ENCODE measurements at places on chromosomes 2 and 18.

- no peak for DNase-seq
Measured at GRCh38 chr18:11889284-11889683, 18.8 kb downstream of the MPPE1 start.

- no peak for DNase-seq
Measured at GRCh38 chr2:98736464-98736889, 5.5 kb upstream of the MGAT4A start.

GRCh38 chr18:31066266-31066665 lies 23.7 kb upstream of the DSC3 start:
- DNase-seq = no peak

- no peak for DNase-seq
Measured at GRCh38 chr2:42935692-42936671, 143.6 kb upstream of the HAAO start.

- no peak for DNase-seq
Measured at GRCh38 chr2:208195531-208195930, 5.7 kb upstream of the C2orf80 start.

DNA sequence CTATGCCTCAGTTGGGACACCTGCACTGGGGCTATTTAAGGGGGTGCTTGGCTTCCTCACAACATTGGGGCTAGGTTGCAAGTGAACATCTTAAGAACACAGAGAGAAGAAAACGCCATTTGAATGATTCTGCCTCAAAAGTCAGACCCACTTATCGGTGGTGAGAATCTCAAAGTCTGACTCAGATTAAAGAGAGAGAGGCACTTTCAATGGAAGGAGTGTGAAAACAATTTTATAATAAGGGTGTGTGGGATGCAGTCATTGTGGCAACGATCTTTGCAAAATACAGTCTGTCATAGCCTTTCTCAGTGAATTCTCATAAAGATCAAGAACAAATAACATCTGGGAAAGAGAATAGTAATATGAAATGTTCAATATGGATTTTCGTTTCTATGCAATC lies 41.8 kb downstream of the CCDC102B start:
- DNase-seq = no peak

GRCh38 chr18:22032392-22032961 lies 136.9 kb upstream of the GATA6 start:
- DNase-seq = no peak

GRCh38 chr18:10379522-10379921 lies 74.9 kb upstream of the APCDD1 start:
- DNase-seq = no peak

DNA sequence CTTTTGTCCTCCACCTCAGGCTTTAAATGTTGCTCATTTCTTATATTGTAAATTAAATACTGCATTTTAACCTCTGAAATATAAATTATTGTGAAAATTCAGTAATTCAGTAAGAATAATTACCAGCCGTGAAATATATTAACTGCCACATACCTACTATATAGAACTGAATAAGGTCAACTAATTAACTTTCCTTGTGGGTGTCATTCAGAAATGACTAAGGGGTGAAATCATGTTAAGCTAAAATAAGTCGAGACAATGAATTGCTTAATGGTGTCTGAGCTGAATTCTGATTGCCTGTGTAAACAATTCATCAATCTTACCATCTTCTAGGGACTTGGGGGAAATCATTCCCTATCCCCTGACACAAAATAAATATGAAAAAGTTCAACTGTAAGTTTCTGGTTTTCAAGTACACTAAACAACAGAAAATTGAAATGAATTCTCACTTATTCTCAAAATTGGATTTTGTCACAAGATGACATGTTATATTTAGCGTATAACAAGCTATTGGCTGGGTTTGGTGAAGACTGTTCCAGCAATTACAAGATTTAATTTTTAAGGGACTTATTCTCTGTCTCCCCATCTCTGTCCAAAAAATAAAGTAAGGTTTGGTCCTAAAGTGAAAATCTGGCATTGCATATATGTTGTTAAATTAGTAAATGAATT lies 255.1 kb downstream of the METTL4 start:
- DNase-seq = no peak

- DNase-seq = no peak
Measured at GRCh38 chr2:73964223-73964622, 20.5 kb upstream of the TET3 start.

DNA sequence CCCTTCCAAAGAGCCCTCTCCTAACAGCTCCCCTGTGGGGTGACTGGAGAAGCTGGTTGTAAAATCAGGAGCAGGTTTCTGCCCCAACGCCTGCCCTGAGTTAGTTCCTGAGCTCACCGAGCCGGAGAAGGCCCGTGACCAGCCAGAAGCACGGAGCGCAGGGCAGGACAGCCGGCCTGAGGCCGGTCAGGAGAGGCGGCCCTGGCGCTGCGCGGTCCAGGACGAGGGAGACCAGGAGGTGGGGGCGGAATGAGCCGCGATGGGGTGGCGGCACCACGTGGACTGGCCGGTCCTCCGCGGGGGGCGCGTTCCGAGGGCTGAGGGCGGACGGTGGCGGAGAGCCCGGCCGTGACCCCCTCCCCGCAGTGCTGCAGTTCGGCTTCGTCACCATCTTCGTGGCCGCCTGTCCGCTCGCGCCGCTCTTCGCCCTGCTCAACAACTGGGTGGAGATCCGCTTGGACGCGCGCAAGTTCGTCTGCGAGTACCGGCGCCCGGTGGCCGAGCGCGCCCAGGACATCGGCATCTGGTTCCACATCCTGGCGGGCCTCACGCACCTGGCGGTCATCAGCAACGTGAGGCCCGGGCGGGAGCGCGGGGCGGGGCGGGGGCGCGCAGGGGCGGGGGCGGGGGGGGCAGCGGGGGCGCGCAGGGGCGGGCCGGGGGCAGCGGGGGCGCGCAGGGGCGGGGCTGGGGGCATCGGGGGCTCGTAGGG lies 29.0 kb downstream of the ANO7 start:
- DNase-seq = peak; percentile 28

DNA sequence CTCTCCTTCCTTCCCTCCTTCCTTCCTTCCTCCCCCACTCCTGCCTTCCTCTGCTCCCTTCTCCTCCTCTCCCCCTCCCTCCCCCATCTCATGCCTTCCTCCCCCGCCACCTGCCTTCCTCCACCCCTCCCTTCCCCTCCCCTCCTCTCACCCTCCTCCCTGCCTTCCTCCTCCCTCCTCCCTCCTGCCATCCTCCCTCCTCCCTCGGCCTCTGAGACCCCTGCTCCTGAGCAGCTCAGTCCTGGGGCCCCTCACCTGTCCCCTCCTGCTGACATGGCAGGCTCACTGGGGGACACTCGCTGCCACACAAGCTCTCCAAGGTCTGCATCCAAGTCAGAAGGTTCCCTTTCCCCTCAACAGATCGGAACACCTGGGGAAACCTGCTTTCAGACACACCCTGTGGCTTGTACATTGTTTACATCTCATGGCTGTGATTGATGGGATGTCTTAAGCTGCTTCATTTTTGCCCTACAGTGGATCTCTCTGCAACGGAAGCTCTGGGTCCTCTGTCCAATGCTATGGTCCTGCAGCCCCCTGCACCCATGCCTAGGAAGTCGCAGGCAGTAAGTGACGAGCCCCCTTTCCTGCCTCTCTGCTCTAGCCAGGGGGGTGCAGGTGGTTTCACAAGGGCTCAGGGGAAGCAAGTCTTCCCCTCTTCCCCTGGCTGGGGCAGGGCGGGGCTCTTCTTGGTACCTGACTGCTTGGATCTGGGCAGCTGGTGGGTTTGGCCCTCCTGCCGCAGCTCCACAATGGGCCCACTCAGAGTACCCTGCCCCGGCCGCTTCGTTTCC lies 22.9 kb downstream of the ITGB1BP1 start:
- no peak for DNase-seq

DNA sequence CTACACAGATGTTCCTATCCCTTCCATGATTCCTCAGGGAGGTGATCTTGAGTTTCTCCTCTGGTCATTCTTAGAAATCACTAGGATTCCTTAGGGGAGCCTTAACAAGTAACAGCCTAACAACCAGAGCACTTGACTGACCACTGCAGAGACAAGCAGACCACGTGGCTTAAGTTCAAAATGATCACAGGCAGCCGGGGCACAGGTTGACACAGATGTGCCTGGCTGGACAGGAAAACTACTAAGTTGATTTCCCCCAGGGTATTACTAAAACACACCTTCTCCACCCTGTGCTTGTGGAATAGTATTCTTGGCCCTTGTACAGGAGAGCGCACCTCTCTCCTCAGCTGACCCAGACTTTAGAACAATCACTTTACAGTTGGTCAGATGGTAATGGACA lies 29.9 kb downstream of the ST3GAL5 start:
- no peak for DNase-seq

- DNase-seq = no peak
Measured at GRCh38 chr2:230184727-230185578, 34.8 kb downstream of the SP110 start.

- peak; percentile 36 for DNase-seq
Measured at GRCh38 chr18:77140439-77141109, 8.0 kb upstream of the MBP start.

- no peak for DNase-seq
Measured at GRCh38 chr2:231727621-231728020, 19.3 kb downstream of the PTMA start.

- no peak for DNase-seq
Measured at GRCh38 chr2:228401065-228401912, 219.8 kb upstream of the SPHKAP start.

DNA sequence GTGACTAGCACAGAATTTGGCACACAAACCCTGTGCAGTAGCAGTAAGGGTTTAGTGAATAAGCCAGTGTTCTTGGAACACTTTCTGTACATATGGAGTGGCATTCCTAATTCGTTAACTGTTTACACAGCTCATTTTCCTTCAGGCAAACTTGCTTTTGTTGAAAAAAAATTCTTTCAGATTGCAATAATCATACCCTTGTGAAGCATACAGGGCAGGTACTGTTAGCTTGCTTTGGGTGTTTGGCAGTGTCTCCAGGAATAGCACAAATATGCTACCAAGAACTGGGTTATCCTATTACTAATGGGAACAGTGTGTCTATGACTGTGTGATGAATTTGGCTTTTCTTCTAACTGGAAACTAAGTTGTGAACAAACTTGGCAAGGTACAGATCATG lies 33.4 kb downstream of the UGP2 start:
- no peak for DNase-seq

GRCh38 chr2:74833418-74834233 lies at the start of gene HK2:
HK2 (plus strand) TSS chr2:74834127; CDS start chr2:74834581, 454 bp downstream.
- peak; percentile 86 for DNase-seq

GRCh38 chr2:86333378-86333777 lies 4.0 kb downstream of the REEP1 start:
- no peak for DNase-seq

- DNase-seq = no peak
Measured at GRCh38 chr2:145909175-145909755, 1389.3 kb upstream of the ZEB2 start.

DNA sequence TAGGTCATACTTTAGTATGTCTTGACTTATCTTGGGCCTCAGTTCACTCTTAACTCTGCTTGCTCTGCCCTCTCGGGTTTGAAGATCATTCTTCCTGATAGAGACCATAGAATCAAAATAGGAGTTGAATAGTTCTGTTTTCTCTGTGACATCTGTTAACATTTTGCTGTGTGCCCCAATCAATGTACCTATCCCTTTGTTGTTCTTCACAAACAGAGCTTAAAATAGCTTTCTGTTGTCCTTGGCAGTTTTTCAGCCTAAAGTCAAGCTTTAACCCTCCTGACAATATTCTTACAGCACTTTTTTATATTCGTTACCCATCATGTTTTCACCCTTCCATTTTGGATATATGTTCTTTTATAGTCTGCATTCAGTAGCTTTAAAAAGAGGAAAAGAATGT lies 724.5 kb upstream of the FANCL start:
- DNase-seq = no peak

- no peak for DNase-seq
Measured at GRCh38 chr18:50717563-50717962, 102.3 kb downstream of the MRO start.

- no peak for DNase-seq
Measured at GRCh38 chr2:127128445-127128904, 21.5 kb upstream of the BIN1 start.

DNA sequence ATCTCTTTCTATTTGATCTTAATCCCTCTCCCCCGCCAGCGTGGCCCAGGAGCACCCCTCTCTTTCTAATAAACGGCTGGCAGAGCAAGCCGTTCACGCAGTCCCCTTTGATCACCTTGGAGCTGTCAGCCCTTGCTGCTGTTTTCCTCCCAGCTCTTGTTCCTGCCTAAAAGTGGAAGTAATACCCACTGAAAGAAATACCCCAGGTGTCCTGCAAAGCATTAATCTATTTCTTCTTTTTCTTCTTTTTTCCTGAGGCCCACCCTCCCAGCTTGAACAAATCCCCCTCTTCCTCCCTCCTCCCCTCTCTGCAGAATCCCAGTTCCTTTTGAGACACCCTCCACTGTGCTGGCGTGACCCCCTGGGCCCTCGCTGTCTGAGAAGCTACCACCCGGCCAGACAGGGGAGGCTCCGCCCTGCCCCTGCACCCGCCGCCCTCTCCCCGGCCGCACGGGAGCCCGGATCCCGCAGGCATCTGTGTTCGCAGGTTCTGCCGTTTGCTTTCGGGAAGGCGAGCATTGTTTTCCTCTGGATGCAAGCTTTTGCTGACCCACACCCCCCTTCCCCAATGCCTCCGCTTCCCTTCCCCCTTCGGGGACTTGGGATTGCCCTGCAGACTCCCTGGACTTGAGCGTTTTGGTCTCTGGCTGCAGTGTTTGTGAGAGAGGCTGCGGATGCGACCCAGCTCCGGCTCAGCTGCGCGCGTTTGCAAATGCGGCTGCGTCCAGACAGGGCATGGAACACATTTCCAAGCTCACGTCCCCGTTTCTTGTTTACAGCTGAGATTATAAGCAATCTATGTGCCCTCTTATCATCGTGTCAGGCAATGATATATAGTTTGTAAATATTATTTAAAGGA lies 631.5 kb downstream of the NYAP2 start:
- DNase-seq = peak; percentile 19

- no peak for DNase-seq
Measured at GRCh38 chr2:167310442-167310841, 422.2 kb downstream of the XIRP2 start.

- no peak for DNase-seq
Measured at GRCh38 chr18:61093965-61094364, 239.3 kb upstream of the CDH20 start.

DNA sequence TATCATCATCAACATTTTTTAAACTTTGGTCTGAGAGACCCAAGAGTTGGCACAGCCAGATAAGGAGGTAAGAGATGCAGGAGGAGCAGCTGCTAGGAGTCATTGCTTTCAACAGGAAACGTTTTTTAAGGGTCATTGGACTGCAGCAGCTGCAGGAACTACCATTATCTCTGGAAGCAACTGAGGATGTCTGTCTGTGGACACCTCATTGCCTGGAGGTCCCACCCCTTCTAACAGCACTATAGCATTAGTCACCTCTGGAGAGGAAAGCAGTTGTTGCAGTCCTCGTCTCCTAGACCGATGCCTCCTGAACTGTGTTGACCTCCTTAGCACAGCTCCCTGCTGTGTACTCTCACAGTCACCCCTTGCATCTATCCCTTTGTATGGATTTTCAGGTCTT lies 21.5 kb upstream of the FSHR start:
- DNase-seq = no peak
